ENCODE measurements at places on chromosomes 4 and X.

DNA sequence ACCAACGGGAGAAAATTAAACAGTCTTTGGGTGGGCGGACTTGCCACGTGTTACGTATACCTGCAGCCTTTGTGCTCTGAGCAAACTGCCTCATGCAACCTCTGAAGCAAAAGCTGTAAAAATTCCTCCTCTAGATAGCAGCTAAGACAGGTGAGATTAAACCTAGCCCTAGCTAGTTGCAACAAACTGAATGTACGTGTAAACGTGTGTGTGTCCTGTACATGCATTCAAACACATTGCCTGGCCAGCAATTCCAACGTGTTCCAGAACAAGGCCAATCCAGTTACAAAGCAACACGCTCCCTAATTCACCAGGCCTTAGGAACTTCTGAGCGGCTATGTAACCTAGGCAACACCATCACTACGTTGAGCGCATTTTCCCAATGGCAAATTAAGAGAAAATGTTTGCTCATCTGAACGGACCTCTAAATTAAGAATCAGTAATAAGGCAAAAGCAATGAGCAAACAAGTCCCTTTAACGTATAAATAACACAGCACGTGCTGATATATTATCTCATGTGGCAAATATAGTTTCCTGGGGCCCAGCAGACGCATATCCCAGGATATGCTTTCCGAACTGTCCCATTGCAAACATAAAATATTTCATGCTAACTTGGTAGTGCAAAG is 792 bp downstream of the PPID start:
- DNase-seq, result no peak

GRCh38 chr4:164536814-164537213 is 217.1 kb upstream of the SMIM31 start:
- no peak for DNase-seq

GRCh38 chrX:50036426-50036825 is 114.0 kb downstream of the CLCN5 start:
- no peak for DNase-seq

DNA sequence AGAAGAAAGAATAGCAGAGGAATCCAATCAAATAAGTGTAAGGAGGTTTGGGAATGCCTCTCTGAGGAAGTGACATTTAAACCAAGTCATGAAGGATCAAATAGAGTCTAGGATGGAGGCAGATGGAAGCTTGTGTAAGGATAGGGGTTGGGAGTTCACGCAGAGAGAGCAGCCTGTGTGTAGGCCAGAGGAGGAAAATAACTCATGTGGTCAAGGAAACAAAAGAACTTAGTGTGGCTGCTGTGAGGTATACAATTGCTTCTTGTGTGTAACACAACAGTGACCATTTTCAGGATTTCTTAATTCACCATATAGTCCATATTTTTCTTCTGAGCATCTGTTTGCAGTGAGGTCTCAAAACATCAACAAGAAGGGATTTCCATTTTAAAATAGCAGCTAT is 77.6 kb upstream of the PACRGL start:
- DNase-seq, result no peak

DNA sequence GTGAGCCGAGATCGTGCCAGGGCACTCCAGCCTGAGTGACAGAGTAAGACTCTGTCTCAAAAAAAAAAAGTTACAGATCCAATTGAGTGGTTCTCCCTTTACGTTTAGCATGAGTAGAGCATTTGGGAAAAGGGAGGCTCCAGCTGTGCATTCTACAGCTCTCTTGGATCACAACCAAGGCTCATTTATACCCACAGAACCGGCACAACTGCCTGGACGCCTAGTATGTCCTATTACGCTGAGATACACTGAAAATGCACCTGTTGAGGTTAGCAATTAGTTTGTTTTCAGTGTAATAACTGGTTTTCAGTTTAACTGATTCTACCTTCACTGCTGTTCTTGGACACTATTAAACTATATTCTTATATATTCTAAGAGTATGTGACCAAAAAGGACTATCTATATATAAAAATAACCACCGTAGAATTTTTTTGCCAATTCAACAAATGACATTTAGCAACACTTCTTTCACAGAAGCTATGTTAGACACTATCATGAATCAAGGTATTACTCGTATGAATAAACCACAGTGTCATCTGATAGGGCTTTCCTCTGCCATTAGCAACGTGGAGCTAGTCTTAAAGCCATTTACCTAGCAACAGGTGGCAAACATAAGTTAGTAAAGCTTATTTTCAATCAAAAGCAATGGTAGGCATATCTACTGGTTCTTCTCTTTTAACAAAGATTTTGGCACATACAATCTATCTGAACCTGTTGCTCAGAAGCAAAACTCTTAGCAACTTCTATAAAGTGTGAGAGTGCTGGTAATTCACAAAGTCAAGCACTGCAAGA is 3.6 kb downstream of the OTUD4 start:
- DNase-seq, result no peak

DNA sequence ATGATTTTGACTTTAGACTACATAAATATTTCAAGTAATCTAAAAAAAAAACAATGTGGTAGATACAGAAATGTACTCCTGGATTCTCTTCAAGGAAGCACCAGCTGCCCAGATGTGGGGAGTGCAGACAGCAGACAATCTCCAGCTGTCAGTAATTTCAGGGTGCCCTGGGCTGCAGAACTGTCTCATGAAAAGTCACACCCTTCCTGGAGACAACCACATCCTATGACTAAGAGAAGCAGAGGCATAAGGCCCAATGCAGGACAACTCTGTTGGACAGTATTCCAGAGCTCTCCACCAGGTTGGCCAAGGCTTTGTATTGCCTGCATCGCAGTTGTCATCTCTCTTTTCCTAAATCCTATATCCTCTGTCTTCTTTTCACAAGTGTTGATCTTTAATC is 34.4 kb upstream of the BLTP1 start:
- DNase-seq, result no peak

DNA sequence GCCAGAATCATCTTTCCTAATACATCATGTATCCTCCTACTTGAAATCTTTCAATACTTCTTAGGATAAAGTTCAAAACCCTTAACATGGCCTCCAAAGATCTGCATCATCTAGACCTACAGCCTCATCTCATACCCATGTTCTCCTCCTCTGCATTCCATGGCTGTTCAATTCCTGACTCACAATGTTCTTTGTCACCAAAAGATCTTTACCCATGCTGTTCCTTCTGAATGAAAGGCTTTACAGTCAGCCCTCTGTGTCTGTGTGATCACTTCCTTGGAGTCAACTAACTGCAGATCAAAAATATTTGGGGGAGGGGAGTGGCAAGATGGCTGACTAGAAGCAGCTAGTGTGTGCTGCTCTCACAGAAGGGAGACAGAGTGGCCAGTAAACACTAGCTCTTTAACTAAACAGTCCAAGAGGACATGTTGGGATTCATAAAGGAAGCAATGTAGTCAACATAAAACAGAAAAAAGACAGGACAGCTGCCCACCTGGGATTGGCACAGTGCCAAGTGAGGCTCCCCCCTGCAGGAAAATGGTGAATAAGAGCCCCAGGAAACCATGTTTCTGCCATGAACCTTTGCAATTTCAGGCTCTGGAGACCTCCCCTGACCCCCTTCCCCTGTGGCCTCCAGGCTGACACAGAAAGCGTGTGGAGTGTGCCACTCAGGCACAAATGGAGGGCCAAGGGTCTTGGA is 31.9 kb downstream of the CBR4 start:
- DNase-seq, result no peak

DNA sequence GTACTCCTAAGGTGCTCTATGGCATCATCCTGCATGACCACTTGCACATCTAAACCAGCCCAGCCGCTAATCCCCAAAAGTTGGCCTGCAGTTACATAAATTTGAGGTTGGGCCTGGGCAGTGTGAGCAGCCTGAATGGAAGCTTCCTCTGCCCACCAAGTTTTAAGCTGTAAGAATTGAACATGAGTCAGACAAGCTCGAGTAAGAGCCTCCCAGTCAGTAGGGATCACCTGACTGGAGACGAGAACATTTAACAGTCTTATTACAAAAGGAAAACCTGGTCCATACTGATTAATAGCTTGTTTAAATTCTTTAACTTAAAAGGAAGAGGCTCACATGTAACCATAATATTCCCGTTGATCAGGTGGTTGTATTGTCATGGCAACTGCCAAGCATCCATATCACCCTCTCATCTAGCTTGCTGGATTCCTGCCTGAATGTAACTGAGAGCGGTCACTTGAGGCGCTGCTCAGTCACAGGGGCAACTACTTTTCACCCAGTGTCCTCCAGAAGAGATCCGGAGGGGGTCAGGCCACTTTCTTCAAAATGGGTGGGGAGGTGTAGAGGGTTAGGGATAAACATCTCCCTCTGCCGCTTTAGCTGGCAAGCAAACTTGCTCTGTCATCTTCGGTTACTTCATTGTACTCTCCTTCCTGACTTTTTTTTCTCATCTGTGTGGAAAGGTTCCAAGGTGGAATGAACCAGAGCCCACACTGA is 56.6 kb upstream of the WDR1 start:
- no peak for DNase-seq

GRCh38 chrX:9857575-9858474 is 71.6 kb downstream of the SHROOM2 start:
- no peak for DNase-seq

DNA sequence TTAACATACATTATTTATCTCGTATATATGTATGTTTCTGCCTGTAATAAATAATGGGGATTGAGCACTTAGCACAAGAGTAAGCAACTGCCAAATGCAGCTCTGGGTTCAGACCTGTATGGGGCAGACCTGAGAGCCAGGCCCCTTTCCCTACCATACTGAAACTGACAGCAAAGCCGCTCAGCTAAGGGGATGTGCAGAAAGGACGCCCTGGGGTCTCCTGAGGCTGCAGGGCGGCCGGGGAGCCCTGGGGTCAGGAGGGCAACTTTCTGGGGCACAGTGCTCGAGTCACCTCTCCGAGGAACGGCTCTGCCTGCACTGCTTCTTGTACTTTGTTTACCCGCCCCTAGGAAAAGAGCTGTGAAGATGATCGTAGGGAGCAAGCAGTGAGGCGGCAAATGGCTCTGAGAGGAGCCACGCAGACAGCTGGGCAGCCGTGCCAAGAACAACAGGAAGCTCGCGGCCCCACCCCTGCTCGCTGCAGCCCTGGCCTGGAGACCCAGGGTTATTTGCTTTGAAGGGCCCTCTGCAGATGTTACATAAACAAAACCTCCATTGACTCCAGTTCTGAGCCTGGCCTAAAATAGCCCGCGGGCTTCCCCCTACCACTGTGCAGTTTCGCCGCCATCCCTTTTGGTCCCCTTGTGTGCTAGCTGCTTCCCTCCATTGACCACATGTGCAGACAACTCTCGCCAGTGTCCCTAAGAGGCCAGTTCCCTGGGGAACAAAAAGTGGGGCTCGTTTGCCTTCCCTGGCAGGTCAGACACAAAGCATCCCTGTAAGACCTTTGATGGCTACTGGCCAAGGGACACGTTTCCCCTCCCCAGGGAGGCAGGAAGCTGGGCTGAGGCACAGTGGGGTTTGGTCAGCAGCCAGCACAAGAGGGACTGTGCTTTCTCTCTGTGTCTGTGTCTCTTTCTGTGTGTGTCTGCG is 111.3 kb upstream of the LNX1 start:
- peak; percentile 92 for DNase-seq

GRCh38 chr4:3463556-3464348 is 646 bp downstream of the DOK7 start:
- no peak for DNase-seq

DNA sequence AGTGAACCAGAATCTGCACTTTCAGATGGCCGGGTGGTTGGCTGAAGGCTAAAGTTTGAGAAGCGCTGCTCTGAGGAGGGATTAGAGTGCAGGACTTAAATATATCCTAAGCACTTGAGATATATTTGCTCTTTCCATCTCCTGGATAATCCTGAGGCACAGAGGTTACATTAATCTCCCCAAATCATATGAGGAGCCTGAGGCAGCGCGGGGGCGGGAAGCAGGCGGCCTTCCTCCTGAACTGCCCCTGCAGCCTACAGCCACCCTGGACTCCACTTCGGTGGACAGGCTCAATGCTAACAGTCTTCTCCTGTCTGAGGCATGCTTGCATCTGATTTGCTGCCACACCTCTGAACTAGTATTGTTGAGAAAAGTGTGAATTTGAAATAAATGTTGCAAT is 72.5 kb downstream of the AFAP1 start:
- no peak for DNase-seq

All from BE2C (cell line).